ENCODE measurements at places on chromosomes 3 and 15. TPM values are rescaled to one million over a fixed set of nuclear protein-coding genes. Genes with fewer than 3 reads are reported as not detected.

DNA sequence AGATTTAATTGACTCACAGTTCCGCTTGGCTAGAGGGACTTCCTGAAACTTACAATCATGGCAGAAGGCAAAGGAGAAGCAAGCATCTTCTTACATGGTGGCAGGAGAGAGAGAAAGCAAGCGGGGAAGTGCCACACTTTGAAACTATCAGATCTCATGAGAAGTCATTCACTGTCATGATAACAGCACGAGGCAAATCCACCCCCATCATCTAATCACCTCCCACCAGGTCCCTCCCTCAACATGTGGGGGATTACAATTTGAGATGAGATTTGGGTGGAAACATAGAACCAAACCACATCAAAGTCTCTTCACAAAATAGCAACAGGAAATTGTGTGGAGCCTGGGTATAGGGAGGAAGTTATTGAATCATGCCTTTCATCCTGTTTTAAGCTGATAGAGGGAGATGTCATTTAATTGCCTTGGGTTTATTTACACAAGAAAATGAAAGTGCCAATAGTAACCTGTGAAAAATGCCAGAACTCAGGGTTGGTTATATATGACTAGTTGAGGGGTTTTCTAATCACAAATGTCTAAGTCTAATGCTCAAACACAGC is 624.8 kb upstream of the LMCD1 start:
- DNase-seq = no peak

DNA sequence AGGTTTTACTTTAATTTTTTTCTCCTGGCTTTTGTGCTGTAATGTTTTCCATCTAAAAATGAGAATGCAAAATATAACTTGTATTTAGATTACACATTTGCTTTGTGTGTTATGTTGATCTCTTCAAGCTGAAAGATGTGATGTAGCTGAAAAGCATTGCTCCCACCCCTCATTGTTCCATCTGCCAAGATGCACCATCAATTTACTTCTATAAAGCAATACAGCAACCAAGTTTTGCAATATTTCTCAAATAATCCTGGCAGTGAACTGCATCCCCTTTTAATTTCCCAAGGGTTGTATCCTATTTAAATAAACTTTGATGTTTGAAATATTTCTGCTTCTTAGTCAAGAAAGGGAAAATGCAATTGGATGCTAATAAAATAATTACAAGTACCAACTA is 52.6 kb upstream of the DUT start:
- no peak for DNase-seq

DNA sequence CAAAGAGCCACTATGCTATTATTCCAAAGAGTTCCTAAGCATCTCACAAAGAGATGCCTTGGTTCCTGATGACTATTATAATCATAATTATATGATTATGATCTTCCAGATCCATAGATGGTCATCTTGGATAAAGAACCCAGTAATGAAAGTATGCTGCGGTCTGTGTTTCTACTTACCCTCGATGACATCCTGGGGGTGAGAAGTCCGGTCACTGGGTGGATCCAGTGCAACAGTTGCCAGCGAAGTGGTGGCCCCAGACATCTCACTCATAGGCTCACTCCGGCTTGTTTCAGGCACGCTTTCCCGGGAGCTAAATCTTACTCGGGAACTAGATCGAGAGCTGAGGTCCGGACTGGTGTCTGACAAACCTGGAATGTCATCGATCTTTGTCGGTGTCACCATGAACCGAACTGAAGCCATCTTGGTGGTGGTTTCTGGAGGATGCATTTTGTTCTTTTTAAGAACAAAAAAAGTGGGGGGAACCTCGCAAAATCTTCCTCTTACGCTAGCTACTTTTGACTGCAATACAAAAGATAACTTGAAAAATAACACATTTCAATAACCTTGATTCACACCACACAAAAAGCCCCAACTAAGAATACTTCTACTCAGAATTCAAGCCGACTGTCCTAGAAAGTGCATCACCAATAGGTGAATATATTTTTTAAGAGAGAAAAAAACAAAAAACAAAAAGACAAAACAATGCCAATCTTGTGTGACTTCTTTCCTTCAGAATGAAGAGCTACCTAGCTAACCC is 1.2 kb downstream of the SLC12A6 start:
- DNase-seq = no peak

DNA sequence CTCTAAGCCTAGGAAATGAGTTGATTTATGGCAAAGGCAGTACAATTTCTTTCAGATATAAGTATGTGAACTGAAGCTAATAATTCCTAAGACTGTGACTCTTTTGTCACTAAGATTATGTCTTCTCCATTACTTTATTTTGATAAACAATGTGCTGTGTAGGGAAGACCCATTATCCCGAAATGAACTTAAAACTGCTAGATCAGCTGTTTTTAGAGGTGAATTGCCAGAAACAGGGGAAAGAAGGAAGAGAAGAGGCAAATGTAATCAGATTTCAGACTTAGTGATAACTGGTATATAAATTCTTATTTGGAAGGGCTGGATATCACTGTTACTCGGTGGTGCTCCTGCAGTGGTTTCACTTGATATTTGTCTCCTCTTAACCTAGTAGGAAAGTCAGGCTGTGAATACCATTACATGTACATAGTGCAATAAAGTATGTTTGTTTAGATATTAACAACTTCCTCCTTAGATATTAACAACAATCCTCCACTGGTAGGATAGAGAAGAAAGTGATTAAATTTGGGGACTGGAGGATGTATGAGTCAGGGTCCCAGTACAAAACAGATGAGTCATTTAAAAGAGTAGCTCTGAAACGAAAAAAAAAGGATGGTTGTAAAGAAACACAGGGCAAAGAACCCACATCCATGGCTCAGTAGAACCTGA is 338.5 kb upstream of the KCNH8 start:
- no peak for DNase-seq

DNA sequence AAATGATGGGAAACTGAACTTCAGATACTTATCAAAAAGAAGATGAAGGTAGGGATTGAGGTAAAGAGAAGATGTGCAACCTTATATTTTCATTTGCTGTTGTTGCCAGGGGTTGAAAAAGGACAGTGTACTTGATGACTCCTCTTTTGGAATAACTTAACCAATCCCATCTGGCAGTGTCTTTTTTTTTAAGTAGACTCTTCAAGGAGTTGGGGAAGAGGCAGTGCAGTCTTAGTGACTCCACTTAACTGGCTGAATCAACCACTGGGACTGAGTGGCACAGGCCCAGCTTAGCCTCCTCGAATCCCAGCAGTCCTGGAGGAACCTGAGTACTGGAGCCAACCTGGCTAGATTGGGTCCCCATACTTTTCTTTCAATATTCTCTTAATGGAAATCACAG is 27.3 kb upstream of the FILIP1L start:
- DNase-seq = no peak

- no peak for DNase-seq
These were observed 146.5 kb downstream of the LRRK1 start for GRCh38 chr15:101065570-101066221.

GRCh38 chr15:75454471-75455378 is 3.2 kb upstream of the SIN3A start:
- DNase-seq = peak; percentile 85

- DNase-seq = no peak
These were observed 24.6 kb downstream of the AQR start for GRCh38 chr15:34944936-34945335.

- DNase-seq = no peak
These were observed 171.7 kb downstream of the PGPEP1L start for GRCh38 chr15:98835876-98836275.

- no peak for DNase-seq
These were observed 98.1 kb downstream of the CORO2B start for GRCh38 chr15:68676926-68677325.

- DNase-seq = no peak
These were observed 65.4 kb downstream of the GBE1 start for GRCh38 chr3:81696090-81696489.

DNA sequence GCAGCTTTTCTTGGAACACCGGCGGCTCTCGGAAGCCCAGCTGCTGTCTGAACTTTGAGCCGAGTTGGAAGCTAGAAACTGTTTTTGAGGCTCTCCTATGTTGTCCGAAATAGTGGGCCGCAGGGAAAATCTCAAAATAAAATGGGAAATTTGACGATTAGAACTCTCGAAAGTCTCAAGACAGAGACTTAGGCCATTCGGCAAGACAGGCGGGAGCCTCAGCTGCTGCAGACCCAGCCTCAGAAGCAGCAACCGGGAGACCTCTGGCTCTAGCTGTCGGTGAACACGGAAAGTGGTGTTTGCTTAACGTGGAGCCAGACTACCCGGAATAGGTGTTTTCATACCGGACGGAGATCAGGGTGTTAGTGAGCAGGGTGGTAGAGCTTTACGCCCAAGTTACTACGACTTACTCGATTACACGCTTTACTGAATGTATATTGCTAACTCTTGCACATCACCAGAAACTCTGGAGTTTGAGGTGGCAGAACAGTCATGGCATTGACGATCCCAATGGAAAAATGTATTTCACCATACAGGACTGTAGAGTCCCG is 357 bp upstream of the MAN2C1 start:
- DNase-seq = no peak

GRCh38 chr15:74988007-74988800 is 7.2 kb upstream of the SCAMP5 start:
- peak; percentile 63 for DNase-seq

- no peak for DNase-seq
These were observed 45.8 kb downstream of the CEP152 start for GRCh38 chr15:48765022-48765421.

DNA sequence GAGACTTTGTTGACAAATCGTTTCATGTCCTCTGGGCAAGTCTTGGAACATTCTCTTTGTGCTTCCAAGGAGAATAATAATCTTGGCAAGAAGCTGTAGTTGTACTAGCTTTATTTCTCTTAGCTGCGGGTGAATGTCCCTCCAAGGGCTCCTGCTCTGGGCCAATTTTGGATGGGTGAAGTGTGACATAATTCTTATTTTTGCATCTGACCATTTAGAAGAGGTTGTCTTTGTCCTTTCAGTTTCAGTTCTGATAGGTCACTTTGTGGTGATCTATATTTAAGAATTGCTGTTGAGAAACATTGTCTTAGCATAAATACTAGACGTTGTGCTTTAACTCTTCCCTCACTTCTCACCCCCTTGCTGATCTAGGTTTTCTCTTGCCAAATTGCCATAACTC is 164.8 kb upstream of the RORA start:
- DNase-seq = no peak

- DNase-seq = no peak
These were observed 66.0 kb downstream of the TRIM69 start for GRCh38 chr15:44802336-44802735.

DNA sequence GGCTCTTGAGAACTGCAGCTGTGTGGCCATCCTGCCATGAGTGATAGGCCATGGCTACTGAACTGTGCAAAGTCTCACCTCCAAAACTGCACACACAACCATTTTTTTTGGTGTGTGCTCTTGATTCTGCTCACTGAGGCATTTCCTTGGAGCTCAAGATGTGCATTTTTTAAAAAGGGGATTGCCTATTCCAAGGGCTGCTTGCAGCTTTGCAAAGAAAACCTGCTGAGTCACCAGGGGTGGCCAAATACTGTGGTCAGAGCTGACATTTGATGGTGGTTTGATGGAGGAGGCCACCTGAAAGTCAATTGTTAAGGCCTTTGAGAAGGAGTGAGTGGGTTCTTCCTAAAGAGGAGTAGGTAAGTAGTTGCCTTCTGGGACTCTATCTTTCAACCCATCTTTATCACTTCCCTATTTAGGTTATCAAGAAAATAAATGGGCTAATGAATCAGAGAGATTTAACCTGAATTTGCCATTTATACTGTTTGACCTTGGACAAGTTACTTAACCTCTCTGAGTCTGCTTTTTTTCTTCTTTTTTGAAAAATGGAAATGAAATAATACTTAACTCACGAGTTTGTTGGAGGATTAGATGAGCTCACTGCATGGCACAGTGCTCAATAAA is 87.9 kb downstream of the CHST2 start:
- DNase-seq = peak; percentile 29

DNA sequence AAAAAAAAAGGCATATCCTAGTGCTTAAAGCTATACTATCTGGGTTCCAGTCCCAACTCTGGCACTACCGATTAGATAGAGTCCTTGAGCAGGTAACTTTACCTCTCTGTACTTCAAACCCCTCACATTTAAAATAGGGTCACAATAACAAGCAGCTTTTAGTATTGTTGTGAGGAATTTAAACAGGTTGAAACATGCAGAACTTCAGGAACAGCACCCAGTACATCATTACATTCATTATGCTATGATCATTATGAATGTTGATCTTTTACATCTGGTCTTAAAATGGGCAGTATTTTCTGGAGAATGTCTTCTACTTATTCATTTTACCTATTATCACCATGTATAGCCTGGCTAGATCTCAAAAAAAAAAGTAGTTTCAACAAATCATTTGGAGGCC is 176.1 kb upstream of the CCDC54 start:
- DNase-seq = no peak

GRCh38 chr15:38424101-38424552 is 29.8 kb upstream of the FAM98B start:
- no peak for DNase-seq

DNA sequence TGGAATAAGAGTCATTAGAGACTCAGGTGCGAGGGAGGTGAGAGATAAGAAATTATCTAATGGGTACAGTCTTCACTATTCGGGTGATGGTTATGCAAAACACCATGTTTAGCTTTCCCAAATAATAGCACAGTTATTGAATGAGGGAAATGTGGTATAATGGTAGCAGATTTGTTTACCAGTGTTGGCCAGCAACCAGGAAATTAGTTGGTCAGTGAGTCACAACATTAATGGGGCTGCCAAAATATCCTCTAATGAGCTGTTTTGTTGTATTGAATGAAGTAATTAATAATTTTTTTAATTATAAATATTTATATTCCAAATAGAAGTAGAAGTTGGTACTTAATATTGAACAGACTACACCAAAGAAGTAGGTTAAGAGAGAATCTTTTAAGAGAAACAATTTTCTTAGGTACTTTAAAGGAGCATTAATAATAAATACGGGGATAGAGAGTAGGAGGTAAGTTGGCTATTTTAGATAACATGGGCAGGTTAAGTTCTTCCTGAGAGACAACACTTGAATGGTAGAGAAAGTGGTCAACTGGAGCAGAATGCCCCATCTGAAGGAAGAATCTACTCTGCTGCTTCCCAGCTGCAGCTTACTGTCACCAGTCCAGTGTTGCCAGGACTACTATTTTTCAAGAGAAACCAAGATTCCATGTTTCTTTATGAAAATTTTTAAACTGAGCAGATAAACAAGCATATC is 218.8 kb downstream of the UBE2E2 start:
- no peak for DNase-seq

DNA sequence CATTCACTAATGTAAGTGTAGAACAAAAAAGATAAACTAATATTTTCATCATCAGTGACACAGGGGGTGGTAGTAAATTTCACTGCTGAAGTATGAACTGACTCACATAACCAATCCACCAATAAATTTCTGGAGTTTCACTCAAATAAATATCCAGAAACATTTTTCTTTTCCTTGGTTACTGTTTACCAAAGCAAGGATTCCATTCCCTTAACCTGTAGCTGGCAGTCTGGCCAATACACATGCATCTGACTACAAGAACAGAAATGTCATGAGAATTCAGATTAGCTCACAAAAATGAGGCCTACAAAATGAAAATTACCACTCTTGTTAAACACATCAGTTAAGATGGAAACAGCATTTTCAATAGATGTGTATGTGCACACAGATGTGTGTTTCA is 80.3 kb downstream of the STAG1 start:
- no peak for DNase-seq

GRCh38 chr3:179613807-179614206 is 9.2 kb downstream of the NDUFB5 start:
- no peak for DNase-seq

The KCNAB1 gene
- total RNA-seq = 0.15 TPM

The NTRK3 gene
- total RNA-seq = 2.4 TPM

The SPSB4 gene
- total RNA-seq = 10.7 TPM

The SLC28A2 gene
- not detected for total RNA-seq

The WDR76 gene
- 32.6 TPM for total RNA-seq

The GALNT15 gene
- 0.09 TPM for total RNA-seq

The CIDEC gene
- total RNA-seq = not detected

The C15orf62 gene
- total RNA-seq = not detected

The SAMD7 gene
- not detected for total RNA-seq

The SMC4 gene
- 233 TPM for total RNA-seq
